Progenitor cell of endocrine pancreas (in vitro differentiated cells): ENCODE measurements at places on chromosomes 12 and 14.

DNA sequence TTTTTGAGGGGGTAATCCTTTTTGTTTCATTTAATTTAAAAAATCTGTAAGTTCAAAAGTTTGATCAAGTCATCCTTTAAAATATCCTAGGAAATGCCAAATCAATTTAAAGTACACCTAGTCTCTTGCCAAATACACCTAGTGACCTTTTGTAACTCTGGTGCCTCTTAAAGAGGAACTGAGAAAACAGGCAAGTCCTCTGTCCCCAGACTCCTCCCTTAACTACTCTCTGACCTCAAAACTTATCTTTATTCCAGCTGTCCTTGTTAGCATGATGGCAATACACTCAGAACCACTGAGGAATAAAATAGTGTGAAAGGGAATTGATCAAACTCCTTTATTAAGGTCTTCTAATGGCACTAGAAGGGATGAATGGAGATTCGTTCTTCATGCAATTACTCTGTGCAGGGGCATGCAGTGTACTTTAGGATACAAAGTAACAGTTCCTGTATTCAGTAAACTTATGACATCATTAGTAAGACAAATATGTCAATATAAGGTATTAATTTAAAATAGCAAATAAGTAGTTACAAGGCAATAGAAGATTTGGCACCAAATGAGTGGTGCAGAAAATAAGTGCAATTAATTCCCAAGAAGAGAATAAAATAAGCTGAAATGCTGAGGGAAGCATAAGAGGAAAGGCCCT is 3.3 kb downstream of the FAR2 start:
- DNase-seq, result no peak

- DNase-seq, result no peak
These were observed 13.0 kb upstream of the LEMD3 start for GRCh38 chr12:65156366-65156841.

- DNase-seq, result no peak
These were observed 109.3 kb downstream of the FGD4 start for GRCh38 chr12:32508626-32509025.

DNA sequence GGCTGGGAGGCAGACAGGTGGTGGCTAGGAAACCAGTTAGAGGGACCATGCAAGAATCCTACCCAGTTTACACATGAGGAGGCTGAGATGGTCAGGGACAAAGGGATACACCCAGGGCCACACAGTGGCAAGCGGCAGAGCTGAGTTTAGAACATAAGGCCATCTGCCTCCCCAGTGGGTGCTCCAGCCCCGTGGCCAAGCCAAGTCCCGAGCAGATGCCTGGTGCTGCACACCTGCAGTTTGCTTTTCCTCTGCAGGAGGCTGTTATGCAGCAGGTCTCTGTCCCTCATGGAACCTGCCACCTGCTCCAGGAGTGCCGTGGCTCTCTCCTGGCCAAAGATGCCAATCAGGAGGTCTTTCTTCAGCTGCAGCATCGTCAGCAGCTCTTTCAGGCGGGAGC is 70.8 kb downstream of the SYNE3 start:
- DNase-seq, result no peak

- DNase-seq, result no peak
These were observed 75.5 kb upstream of the OVCH1 start for GRCh38 chr12:29572938-29573337.

GRCh38 chr12:39692258-39692853 is 72.8 kb upstream of the ABCD2 start:
- no peak for DNase-seq

- DNase-seq, result no peak
These were observed 385.6 kb downstream of the ZFP36L1 start for GRCh38 chr14:68407285-68407684.

DNA sequence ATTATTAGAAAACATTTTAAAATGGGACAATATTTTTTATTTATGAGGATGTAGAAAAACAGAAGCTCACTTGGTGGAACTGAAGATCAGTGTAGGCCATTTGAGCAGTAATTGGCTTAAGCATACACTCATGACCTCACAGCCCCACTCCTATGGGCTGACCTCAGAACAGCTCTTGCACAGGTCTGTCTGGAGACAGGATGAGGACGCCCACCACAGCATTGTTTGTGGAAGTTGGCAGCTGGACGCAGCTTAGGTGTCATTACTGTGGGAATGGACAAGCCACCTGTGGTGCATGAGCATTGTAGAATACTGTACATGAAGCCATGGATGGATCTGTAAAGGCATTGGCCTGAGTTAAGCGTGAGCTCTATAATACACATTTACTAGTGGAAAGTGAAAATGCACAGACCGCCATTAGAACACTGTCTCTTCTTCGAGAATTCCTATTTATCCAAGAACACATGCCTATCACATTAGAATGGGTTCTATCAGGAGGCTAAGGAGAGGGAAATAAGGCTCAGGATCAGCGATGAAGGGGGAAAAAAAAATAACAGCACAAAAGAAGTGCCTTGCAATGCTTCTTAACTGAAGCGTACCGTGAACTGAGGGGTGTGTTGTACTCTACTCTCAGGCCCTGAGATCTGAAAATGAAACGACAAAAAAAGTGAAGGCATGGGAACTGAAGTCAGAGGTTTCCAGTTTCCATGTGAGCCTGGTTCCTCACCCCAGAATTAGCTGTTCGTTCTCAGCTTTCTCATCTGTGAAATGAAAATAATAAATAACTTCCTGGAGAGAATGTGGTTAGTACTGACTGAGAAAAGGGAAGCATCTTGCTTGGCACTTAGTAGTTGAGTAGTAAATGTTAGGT is 33.6 kb downstream of the KCNA1 start:
- DNase-seq, result no peak

- DNase-seq, result no peak
These were observed 65.1 kb upstream of the TRHDE start for GRCh38 chr12:72207079-72207478.

- no peak for DNase-seq
These were observed 55.5 kb downstream of the DUSP16 start for GRCh38 chr12:12507121-12507520.

DNA sequence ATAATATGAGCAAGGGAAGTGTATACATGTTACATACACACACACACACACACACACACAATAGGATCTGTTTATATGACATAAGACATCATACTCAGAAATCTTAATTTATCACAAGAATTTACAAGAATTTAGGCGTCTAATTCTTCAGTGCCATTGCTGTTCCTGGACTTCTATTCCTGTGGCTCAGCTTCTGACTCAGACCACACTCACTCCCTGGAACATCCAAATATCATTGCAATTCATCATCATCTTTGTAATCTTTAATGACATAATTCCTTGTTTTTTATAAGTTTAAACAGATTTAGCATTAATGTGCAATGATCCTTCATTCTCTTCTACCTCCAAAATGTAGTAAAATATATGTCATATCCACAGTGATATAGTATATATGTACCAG is 544.2 kb downstream of the FOXG1 start:
- no peak for DNase-seq

- peak; percentile 24 for DNase-seq
These were observed 785 bp upstream of the ACTN1 start for GRCh38 chr14:68979722-68980451.

- no peak for DNase-seq
These were observed 207.9 kb upstream of the BCL2L14 start for GRCh38 chr12:11862798-11863197.

GRCh38 chr12:62771828-62772227 is 163.1 kb downstream of the PPM1H start:
- DNase-seq, result no peak

DNA sequence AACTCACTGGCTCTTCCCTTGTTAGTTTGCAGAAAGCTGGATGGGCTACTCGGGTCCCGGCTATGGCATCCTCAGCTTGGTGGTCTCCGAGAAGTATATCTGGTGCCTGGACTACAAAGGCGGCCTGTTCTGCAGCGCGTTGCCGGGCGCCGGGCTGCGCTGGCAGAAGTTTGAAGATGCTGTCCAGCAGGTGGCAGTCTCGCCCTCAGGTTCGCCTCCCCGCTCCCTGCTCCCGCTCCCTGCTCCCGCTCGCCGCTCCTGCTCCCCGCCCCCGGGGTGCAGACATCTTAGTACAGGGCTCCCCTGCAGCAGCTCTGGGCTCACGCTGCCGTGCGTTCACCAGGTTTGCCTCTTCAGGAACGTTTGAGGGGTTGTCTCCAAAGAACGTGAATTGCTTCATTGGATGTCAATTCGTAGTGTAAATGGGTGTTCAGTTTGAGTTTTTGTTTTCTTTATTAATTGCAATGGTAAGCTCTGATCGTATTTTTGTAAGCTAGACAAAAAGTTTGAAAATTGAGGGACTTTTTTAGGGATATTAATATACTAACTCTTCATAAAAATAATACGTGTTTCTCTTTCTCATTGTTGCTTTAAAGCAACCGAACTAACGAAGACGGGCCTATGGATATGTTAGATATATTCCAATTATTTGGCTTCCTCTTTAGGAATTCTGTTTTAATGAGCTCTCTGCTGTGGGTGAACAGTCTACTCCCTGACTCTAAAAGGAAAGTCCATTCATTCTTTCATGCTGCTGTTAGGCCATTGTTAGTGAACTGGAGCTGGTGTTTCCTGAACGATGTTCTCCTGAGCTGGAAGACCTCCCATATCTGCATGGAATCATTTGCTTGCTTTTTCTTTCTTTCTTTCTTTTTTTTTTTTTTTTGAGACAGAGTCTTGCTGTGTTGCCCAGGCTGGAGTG is 71.3 kb downstream of the ANKRD9 start:
- peak; percentile 73 for DNase-seq

DNA sequence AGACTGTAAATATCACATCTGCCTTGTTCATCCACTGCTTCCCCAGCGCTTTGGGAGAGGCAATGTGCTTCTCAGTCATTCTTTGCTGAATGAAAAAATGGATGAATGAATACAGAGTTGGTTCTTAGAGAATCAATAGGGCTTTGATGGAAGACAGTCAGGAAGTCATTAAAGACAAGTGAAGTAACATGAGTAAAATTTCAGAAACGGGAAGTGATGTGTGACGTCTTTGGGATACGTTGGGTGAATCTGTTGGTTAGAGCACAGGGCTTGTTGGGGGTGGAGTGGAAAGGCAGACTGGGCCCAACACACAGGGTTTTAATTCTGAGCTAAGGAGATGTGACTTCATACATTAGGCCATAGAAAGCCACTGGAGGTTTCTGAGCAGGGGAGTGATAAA is 39.0 kb upstream of the NRXN3 start:
- no peak for DNase-seq

DNA sequence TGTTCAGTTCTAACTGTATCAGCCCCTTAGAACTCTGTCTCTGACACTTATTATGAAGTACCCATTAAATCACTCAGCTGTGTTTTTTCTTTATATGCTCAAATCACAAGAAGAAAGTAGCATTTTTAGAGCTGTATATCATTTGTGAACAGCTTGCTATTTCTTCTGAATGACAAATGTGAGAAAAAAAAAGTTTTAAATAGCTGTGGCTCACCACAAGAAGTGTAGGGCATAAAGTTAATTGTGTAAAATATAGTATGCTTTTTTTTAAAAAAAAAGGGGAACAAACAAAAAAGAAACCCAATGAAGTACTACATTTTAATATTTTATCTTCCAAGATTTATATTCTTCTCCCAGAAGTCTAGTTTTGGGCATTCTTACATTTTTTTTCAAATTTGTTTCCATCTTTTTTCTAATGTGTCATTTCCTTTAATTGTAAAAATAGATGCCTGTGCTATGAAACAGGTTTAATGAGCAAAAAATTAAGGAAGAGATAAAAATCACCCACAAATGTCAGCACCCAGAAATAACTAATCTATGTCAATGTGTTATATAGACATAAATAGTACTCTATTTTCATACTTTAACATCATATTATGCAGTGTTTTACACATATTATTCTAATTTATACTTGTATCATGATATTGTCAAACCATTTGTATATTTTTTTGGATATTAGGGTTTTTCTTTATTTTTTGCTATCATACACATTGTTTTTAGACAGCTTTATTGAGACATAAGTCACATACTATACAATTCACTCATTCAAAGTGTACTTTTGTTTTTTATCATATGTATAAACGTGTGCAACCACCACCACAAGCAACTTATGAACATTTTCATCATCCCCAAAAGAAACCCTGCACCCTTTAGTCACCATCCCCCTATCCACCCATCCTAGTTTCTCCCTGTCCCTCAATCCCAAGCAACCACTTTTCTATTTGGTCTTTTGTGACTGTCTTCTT is 22.4 kb upstream of the LRRK2 start:
- no peak for DNase-seq

- peak; percentile 67 for DNase-seq
These were observed at the start of the genes CBLN3 and KHNYN for GRCh38 chr14:24429395-24430142. Gene CBLN3, minus strand, starts transcription at chr14:24429668. Its CDS starts 614 bp downstream, at chr14:24429054. Gene KHNYN, plus strand, starts transcription at chr14:24429954. Its CDS starts 777 bp downstream, at chr14:24430731.

DNA sequence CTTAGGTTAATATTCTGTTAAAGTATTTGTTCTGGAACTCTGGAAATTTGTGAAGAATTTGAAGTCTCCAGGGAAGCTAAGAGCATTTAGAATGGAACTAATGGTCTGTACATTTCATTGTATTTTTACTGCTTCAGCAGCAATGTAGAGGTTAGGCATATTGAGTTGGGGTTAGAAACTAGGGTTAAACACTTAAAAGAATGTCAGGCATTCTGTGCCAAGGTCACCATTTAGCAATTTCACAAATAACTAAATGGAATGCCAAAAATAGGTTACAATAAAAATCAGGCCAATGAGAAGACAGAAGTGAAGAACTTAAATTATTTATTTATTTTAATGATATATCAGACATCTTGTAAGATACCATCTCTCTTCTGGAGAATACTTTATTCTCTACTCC is 210.8 kb downstream of the C12orf50 start:
- DNase-seq, result no peak

DNA sequence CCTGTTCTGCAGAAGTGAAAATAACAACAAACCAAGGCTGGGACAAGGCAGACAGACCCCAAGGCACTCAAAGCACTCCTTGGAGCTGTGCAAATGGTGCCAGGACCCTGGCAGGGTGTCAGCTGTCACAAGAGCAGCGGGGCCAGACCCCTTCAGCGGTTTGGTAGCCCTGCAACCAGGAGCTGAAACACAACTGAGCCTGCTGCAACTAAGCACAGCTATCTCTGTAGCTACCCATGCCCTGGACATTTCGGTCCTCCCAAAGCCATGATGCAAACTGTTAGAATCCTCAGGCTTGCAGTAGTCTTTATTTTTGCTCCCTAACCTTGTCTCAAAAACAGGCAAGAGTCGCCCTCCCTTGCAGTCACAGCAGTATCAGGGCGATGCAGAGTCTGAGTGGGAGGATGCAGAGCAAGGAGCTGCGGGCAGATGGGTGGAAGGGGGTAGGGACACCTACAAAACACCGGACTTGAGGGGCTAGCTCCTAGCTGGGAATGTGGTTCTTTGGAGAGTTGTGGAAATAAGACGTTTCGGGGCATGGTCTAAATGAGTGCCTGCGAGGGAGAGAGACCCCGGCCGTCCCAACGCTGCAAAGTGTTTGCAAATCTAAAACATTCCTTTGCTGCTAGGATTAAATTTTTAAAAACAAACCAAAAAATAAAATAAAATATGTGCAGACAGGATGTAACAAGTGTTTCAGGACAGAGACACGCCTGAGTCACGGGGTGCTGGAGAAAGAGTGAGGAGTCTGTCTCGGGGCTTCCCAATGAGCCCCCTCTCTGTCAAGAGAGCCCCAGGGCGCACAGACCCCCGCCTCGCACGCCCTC is 1.0 kb downstream of the NUAK1 start:
- no peak for DNase-seq

GRCh38 chr12:55972042-55972441 is 1.8 kb upstream of the RAB5B start:
- DNase-seq, result no peak
